ENCODE measurements at places on chromosomes 11 and 22. TPM values are rescaled to one million over a fixed set of nuclear protein-coding genes. Genes with fewer than 3 reads are reported as not detected.

DNA sequence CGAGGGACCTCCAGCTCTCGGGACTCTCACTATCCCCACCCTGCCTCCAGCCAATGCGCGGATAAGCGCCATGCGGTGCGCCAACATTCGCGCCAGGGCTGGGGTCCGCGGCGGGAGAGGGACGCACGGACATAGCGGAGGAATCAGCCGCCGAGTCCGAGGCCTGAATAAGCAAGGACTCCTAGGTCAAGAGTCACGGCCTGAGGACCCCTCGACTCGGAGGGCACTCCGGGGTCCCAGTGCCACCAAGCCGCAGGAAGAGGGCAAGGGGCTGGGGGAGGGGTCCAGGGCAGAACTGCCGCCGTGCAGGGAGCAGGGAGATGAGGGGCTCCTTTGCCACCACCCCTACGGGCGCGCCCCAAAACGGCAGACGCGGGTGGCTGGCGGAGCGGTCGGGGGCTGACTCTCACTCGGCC is 552 bp downstream of the DSCAML1 start:
- no peak for DNase-seq

DNA sequence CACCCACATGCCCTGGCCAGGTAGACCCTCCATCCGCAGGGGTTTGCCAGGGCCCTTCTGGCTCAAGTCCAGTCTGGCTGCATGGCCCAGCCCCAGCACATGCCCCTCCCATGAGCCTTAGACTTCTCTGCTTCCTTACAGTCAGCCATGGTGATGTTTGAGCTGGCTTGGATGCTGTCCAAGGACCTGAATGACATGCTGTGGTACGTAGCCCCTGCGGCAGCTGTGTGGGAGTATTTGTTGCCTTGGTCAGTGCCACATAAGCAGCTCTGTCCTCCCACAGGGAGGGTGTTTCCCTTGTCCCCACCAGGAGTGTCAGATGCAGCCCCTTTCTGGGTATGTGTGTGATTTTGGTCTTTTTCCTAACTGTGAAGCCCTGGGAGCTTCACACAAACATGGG is 17.5 kb downstream of the CDC45 start:
- DNase-seq: peak; percentile 50

DNA sequence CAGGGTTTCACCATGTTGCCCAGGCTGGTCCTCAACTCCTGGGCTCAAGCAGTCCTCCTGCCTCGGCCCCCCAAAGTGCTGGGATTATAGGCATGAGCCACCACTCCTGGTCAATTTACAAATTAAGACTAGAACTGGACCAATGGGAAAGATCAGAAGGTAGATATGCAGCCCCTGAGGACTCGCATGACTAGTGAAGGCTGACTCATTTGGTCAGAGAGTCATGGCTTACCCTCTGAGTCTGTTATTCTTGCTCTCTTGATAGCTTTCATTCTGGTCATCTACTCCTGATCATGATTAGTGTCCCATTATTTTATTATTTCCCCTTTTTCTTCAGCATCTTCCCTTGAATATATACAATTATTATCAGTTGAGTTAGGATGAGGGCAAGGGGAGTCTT is 2.7 kb upstream of the LDHAL6A start:
- peak; percentile 59 for DNase-seq

DNA sequence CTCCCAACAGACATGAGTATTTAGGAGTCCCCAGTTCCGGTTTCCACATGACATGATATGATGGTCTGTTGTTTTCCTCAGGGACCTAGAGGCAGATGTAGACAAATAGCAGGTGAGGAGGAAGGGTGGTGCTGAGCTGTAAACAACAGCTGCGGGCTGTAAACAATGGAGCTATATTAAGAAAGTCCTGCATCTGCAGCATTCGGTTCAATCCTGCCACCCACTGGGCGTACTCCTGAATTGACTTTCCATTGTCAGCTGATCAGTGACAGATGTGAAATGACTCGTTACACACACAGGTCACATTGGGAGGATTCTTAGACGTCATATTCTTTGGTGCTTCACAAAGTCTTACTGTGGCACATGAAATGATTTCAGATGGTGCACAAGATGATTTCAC is 26.8 kb upstream of the RAG1 start:
- peak; percentile 48 for DNase-seq

- DNase-seq: peak; percentile 92
Measured at GRCh38 chr11:74932169-74932568, 16.7 kb downstream of the XRRA1 start.

GRCh38 chr11:121607341-121607740 is 154.6 kb upstream of the SORL1-AS1 start:
- no peak for DNase-seq

Gene APOBEC3H
- 0.60 TPM for total RNA-seq

Gene YPEL4
- 0.84 TPM for total RNA-seq

Gene BLID
- 6.0 TPM for total RNA-seq

Data from HT1080 (cell line).